ENCODE measurements at places on chromosomes 6 and 20. TPM values are rescaled to one million over a fixed set of nuclear protein-coding genes. Genes with fewer than 3 reads are reported as not detected.

DNA sequence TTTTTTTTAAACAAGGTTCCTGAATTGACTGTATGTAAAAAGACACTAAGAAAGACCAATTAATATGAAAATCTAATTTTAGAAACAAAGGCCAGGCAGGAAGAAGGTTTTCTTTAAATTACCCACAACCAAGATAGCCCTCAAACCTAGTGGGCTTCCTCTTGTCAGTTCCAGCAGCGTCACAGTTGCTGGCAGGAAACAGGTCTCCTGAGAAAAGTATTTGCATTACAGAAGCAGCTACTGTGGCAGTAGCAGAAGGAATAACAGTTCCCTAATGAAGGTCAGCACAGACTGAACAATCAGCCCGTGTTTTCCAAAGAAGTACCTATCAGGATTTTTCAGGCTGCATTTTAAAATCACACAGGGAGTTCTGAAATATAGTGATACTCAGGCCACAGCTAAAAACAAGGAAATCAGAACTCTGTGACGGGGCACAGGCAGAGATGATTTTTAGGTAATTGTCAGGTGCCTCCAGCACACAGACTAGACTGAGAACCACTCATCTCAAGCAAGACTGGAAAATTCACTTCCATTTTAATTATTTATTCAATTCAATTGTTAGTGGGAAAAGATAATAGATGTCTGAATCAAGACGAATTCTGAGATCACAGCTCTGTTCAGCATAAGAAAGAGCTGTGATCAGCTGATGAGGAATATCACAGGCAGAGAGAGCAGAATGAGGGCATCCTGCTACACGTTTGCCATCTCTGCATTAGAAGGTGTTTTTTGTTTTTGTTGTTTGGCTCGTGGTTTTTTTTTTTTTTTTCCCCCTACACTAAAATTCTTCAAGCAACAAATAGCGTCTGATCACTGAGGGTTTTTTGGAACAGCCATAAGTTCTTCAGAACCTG lies 230.5 kb upstream of the KHDRBS2 start:
- no peak for DNase-seq

The HAO1 gene
- not detected for total RNA-seq

DNA sequence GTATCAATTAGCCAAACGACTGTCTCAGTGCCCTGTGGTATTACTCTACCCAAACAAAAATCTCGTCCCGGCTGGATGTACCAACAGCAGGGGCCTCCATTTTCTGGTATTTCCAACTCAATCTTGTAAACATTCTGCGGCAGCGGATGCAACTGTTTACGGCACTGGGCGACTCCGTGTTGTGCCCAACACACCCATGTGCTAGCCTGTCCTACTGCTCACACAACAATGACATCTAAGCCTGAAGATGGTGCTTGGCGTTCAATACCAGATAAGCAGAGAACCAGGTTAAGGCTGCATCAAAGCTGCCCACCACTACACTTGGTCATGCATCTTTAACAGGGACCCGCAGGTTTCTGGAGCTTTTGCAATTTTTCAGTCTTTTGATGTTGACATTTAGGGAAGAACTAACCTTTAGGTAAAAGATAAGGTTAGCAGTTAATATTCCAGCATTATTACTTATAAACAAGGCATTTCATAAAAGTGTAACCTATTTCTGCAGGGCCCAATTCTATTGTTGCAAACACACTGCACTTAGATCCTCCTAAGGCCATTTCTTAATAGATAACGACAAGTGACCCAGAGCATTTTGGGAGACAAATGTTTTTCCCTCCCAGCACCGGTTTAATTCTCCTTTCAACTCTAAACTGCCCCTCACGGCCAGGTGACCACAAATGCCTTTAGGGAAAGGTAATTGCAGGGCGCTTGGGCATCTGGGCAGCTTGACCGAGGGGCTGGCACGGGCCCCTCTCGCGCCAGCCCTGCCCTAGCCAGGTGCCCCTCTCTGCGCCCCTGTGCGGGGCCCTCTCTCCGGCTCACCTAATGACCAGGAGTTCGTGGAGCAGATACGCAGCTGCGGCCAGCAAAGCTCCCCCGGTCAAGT lies 945 bp downstream of the FAXC start:
- no peak for DNase-seq

- DNase-seq: no peak
Measured at GRCh38 chr6:67336014-67336413, 1299.1 kb upstream of the ADGRB3 start.

- DNase-seq: peak; percentile 41
Measured at GRCh38 chr6:125868252-125868651, 77.5 kb downstream of the NCOA7 start.

GRCh38 chr6:30747902-30748769 lies 3.8 kb upstream of the IER3 start:
- no peak for DNase-seq

The SIM1 gene
- total RNA-seq: under 0.01 TPM

- DNase-seq: no peak
Measured at GRCh38 chr6:31574106-31575061, 981 bp upstream of the TNF start.

GRCh38 chr20:57581202-57582028 lies 20.5 kb downstream of the PCK1 start:
- DNase-seq: no peak

The IER3 gene
- 26.7 TPM for total RNA-seq

DNA sequence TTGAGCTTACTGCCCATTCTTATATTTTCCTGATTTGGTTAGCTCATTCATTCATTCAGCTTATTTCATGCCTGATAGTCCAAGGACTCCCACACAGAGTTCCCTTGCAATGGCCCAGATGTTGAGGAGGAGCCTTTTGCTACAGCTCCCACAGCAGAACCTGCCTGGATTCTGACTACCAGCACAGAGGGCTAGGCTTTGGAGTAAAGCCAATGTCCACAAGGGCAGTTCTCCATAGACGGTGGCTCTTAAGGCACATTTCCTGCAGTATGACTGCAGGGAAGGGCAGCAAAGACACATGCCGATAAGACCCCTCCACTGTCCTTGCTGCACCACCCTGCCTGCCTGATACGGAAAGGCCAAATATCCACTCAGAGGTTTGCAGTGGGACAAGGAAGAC lies 112.3 kb upstream of the SYNDIG1 start:
- DNase-seq: no peak

GRCh38 chr6:30556906-30557682 lies at the start of gene PRR3:
PRR3 (plus strand) TSS chr6:30557295; CDS start chr6:30557345, 50 bp downstream.
- DNase-seq: peak; percentile 85

The GATA5 gene
- not detected for total RNA-seq

GRCh38 chr6:166924531-166924930 lies 31.8 kb downstream of the RNASET2 start:
- DNase-seq: no peak

The RHAG gene
- total RNA-seq: not detected

- DNase-seq: no peak
Measured at GRCh38 chr6:43725643-43726580, 38.3 kb upstream of the MRPS18A start.

- peak; percentile 93 for DNase-seq
Measured at GRCh38 chr6:12467706-12468670, 177.8 kb downstream of the EDN1 start.

DNA sequence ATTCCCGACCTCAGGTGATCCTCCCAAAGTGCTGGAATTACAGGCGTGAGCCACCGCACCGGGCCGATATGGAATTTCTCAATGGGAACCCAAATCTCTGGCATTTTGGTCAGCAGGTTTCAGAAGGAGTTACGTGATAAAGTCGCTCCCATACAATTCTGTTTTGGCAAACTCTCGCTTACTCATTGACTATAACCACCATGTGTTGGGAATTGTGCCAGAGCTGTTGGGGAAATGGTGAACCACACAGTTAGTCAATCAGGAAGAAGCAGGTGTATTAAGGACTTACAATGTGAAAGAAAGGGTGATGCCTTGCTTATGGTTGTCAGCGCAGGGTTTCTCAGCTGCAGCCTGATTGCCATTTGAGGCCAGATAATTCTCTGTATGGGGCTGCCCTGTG lies 410.5 kb downstream of the QKI start:
- DNase-seq: no peak

DNA sequence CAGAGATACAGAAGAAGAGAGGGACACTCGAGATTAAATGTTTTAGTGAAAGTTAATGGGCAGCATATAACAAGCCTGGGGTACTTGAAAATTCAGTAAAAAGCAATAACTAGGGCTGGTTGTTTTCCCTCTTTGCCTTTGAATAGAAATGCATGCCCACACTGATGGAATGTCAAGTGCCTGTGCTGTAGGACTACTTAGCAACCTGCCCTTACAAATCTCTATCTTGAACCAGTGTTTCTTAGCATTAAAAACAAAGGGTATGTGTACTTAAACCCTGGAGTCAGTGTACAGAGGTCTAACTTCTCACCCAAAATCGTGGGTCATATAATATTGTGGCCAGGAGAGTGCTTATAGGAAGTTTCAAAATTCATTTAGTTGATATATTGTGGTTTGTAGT lies 37.1 kb downstream of the RNF144B start:
- no peak for DNase-seq

The ADGRF5 gene
- total RNA-seq: 15.9 TPM

Data from fibroblast of the aortic adventitia (primary cell).